ENCODE measurements at places on chromosomes 6 and 20.

- no peak for DNase-seq
These were observed 32.5 kb downstream of the MYH7B start for GRCh38 chr20:34988191-34988540.

DNA sequence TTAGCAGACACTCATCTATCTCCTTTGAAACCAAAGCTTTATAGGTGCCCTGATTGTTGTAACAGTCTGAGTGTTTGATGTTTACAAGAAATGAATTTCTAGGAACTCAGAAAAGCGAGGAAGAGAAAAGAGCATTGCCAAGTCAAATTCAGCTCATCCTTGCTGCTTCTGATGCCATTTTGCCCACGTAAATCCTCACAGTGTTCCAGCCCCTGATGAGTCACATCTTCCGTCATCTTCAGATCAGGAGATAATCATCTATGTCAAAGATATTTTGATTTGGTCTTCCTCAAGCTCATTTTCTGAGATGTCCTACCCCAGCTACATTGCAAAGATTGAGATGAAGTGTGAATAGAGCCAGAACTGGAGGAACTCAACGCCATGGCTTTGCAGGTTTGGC, 426.2 kb downstream of the BMP2 start:
- no peak for DNase-seq

GRCh38 chr6:4974962-4975361, 28.9 kb downstream of the RPP40 start:
- no peak for DNase-seq

GRCh38 chr6:143141442-143141841, 80.8 kb downstream of the AIG1 start:
- no peak for DNase-seq

DNA sequence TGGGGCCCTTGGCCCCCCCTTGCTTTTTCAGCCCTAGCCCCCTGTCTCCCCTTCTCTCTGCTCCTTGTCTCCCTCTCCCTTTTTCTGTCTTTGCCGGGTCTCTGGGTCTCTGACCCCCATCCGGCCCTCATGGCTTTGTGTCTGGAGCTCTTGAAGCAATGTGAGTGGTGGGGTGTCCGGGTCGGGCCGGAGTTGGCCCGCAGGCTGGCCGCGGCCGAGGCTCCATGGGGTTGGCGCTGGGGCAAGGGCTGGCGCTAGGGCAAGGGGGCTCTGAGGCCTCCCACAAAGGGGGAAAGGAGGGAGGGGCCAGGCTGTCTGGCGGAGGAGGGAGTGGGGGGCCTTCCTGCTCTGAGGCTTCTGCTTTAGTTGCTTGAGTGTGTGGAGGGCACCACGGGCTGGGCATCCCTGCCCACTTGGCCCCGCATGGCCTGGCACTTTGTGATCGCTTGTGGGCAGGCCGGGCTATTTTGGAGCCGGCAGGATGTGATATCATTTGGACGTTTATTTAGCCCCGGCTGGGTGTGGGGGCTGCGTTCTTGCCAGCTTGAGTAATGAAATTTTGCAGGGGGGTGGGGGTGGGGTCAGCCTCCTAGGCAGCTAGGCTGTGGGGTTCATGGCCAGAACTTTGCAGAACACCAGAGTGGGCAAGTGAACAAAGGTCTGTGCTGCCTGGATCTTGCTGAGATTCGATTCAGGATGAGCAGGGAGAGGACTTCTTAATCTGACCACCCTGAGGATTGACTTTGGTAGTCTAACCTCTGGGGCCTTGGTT, 78.7 kb upstream of the MYL9 start:
- no peak for DNase-seq

DNA sequence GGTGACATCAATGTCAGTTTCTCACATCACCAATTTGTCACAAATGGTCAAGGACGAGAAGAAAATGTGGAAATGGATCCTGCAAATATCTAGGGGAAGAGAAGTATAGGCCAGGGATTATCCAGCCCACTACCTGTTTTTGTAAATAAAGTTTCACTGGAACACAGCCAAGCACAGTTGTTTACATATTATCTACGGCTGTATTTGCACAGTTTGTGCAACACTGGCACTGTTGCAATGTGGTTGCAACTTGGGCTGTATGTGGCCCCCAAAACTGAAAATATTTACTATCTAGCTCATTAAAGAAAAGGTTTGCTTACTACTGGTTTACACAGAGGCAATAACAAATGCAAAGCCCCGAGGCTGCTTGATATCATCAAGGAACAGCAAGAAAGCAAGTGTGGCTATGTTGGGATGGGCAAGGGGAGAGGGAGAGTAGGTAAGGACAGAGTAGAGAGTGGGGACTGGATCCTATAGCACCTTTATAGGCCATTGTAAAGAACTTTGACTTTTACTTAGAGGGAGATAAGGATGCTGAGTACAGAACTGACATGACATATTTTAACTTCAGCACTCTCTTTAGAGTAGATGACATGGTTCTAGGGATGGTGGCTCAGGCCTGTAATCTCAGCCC, 11.8 kb upstream of the STXBP5 start:
- no peak for DNase-seq

GRCh38 chr6:39929733-39930461, 4.4 kb downstream of the MOCS1 start:
- no peak for DNase-seq

Measured in SHP77 treated with DMSO at 0.1 percent for 48 hours (cell line).